ENCODE measurements at places on chromosomes 1 and 21.

DNA sequence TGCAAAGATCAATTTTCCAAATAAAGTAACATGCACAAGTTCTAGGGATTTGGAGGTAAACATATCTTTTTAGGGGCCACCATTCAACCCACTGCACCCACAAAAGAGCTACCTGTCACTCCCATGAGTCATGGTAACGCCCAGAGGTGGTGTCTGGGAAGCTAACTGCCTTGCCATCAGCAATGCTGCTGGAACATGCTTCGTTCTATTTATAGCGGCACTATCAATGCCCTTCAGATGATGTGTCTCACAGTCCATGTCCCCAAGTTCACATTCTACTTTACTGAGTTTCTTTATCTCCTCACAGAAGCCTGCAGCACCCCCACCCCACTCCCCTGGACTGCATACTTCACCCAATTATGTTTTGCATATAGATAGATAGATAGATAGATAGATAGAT, 95.4 kb downstream of the LPAR3 start:
- DNase-seq, result no peak

DNA sequence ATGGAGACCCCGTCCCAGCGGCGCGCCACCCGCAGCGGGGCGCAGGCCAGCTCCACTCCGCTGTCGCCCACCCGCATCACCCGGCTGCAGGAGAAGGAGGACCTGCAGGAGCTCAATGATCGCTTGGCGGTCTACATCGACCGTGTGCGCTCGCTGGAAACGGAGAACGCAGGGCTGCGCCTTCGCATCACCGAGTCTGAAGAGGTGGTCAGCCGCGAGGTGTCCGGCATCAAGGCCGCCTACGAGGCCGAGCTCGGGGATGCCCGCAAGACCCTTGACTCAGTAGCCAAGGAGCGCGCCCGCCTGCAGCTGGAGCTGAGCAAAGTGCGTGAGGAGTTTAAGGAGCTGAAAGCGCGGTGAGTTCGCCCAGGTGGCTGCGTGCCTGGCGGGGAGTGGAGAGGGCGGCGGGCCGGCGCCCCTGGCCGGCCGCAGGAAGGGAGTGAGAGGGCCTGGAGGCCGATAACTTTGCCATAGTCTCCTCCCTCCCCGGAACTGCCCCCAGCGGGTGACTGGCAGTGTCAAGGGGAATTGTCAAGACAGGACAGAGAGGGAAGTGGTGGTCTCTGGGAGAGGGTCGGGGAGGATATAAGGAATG, 505 bp downstream of the LMNA start:
- no peak for DNase-seq

- DNase-seq, result no peak
These were observed 37.7 kb downstream of the IGFN1 start for GRCh38 chr1:201228011-201228983.

- DNase-seq, result no peak
These were observed 37.7 kb upstream of the IGSF21 start for GRCh38 chr1:18069903-18070302.

GRCh38 chr1:6298940-6299465, 38.1 kb upstream of the GPR153 start:
- no peak for DNase-seq
